ENCODE measurements at places on chromosomes 7 and 10.

GRCh38 chr7:116679500-116679899 is 7.5 kb downstream of the MET start:
- DNase-seq, result no peak

- no peak for DNase-seq
These were observed 91.0 kb upstream of the STRIP2 start for GRCh38 chr7:129343099-129343700.

DNA sequence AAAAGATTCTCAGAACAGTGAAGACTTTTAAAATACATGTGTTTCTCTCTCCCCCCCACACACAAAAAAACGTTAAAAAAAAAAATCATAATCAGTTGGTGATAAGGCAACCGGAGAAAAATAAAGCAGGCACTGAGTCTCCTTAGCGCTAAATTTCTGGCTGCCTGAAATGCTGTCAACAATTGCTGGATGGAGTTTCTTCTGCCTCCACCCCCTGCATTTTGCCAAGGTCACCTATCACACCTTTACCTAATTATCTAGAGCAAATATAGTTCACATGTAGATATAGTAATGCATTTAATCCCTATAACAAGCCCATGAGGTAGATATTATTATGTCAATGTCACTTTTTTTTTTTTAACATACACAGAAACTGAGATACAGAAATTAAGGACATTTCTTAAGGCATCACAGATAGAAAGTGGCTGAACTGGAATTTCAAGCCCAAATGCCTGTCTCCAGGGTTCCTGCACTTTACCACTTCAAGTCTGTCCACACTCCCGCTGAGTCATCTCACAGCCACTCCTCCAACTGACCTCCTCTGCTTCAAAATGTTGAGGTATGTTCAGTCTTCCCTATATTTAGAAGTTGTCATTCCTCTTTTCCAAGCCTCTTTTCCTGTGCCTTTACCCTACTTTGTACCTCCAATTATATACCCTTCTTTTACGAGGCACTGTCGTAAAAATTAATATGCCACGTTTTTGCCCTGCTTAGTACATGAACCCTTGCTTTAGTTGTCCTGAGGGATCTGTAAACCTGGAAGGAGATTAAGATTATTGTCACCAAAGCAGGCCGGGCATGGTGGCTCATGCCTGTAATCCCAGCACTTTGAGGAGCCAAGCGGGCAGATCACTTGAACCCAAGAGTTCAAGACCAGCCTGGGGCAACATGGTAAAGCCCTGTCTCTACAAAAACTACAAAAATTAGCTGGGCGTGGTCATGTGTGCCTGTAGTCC is 72.8 kb upstream of the MPP7 start:
- DNase-seq, result no peak

DNA sequence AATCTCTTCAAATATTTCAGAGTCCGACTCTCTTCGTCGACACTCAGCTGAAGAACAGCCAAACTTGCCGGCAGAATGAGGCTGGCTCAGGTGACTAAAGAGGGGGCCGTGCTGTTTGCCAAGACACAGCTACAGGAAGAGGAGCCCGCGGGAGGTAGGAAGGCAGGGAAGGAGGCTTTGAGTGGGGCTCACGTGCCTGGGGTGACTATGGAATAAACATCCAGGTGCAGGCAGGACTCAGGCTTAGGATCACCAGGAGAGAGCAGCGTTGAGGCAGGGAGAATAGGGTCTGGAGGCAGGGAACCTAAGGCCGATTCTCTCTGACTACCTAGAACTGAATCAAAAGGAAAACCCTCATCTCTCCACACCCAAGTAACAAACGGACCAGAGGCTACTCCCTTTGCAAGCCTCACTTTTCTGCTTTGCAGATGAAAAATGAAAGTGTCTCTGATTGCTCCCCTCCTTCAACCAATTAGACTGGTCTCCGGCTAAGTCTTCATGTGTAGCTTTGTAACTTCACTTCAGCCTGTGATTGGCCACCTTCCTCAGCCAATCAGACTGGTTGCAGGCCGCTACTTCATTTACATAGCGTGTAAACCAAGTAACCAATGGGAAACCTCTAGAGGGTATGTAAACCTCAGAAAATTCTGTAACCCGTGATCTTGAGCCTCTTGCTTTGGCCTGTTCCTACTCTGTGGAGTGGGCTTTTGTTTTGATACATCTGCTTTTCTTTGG is 19.7 kb upstream of the BNIP3 start:
- no peak for DNase-seq

GRCh38 chr7:72020311-72020710 is 391.8 kb downstream of the CALN1 start:
- no peak for DNase-seq

GRCh38 chr10:110901954-110902819 is 16.8 kb downstream of the BBIP1 start:
- no peak for DNase-seq

DNA sequence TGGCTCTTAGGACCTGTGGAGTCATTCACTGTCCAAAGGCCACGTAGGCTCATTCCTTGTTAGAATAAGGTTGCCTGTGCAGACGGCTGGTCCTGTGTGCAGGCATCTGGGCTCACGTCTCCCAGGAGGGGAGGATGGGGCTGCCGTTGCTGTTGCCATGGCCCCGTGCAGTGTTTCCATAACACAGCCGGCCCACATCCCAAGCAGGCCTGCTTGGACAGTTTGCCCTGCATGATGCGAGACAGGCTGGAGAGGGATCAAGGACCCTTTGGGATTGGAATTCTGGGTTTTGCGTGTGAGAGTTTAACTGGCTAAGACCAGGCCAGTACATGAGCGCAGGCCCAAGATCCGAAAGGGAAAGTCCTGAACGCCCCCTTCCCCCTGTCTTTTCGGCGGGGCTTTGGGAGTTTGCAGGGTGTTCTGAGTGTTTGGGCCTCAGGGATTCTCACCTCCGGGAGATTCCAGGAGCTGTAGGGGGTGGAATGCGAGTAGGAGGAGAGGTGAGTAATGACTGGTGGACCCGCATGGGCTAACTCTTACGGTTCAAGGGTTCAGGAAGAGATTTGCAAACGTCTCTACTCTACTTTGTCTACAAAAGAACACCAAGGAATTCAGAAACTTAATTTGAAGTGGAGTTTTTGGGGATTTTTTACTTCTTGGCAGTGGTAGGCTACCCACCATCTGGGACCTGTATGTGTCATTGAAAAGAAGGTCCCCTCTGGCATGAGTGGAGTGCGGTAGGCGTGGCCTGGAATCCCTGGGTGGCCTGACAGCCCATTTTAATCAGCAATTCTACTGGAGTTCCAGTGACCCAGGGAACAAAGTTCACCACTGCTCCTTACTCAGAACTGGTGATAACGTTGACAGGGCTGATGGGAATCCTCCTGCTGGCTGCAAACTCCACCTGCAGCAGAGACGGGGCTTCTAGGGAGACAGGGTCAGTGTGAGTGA is 125.4 kb downstream of the ITIH5 start:
- DNase-seq, result peak; percentile 77

- DNase-seq, result no peak
These were observed 52.6 kb downstream of the TRRAP start for GRCh38 chr7:98930921-98931320.

GRCh38 chr10:21907436-21907835 is 96.1 kb downstream of the DNAJC1 start:
- no peak for DNase-seq

DNA sequence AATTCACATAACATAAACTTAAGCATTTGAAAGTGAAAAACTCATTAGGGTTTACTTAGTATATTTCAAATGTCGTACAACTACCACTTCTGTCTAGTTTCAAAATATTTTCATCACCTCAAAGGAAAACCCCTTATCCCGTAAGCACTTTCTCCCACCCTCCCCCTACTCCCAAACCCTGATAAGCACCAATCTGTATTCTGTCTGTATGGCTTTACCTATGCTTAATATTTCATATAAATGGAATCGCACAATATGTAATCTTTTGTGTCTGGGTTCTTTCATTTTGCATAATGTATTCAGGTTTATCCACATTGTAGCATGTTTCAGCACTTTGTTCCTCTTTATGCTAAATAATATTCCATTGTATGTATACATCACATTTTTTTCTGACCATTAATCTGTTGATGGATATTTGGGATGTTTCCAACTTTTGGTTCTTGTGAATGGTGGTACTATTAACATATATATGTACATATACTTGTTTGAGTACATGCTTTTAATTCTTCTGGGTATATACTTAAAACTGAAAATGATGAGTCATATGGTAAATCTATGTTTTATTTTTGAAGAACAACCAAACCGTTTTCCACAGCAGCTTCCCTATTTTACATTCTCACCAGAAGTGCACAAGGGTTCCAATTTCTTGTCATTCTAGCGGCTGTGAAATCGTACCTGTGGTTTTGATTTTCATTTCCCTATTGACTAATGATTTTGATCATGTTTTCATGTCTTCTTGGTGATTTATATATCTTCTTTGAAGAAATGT is 6.2 kb upstream of the STARD3NL start:
- DNase-seq, result no peak

DNA sequence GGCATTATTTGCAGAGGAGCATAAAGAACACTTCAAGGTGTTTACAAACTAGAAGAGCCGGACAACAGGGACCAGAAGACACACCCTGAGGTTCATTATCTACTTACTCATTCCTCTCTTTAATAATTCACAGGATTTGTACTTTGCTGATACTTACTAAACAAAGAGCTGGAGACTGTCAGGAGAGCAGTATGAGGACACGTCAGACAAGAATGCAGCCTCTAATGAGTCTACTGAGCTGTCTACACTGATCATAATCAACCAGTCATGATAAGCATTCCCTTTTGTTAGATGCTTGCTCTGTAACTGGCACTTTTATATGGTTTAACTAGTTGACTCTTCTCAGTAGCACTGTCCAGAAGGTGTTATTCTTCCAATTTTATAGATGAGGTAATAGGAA is 243.3 kb upstream of the CDC14C start:
- DNase-seq, result no peak

GRCh38 chr7:47149971-47150370 is 431.9 kb downstream of the TNS3 start:
- DNase-seq, result no peak

- no peak for DNase-seq
These were observed 149.5 kb upstream of the LRGUK start for GRCh38 chr7:133977409-133978274.

DNA sequence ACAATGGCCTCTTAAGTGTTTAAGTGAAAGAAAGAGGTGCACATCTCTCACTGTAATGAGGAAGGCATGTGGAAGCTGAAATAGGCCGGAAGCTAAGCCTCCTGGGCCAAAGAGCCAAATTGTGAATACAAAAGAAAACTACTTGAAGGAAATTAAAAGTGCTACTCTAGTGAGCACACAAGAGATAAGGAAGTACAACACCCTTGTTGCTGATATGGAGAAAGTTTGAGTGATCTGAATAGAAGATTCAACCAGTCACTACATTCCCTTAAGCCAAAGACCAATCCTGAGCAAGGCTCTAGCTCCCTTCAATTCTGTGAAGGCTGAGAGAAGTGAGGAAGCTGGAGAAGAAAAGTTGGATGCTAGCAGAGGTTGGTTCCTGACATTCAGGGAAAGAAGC is 8.2 kb downstream of the DKK1 start:
- DNase-seq, result no peak

DNA sequence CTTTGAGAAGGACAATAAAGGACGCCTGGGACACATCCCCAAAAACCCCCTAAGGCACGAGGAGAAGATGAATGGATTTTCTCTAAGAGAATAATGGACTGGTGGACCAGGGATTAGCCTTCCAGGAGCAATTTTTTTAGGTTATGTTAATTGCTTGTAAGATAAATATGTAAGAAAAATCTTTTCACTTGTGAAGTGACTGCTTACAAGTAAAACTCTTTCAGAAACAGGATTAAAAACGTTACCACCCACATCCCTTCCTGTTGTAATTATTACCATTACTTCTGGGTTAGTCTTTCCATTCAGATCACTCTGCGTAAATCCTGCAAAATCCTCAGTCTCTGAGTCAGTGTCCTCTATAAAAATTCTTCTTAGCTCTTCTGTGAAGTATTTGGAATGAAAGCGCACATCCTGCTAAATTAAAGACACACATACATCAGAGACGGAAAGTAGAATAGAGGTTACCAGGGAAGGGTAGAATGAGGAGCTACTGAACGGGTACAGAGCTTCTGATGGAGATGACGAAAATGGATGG is 34.3 kb downstream of the CDCA7L start:
- no peak for DNase-seq

DNA sequence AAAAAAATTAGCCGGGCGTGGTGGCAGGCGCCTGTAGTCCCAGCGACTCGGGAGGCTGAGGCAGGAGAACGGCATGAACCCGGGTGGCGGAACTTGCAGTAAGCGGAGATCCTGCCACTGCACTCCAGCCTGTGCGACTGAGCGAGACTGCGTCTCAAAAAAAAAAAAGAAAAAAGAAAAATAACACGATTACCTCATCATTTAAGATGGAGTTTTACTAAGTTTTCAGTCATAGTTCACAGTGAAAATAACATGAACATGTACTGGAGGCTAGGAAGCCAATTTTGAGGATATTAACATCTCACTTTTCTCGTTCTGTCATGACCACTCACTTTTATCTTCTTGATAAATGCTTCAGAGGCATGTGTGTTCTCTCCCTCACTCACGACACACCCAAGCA is 3.1 kb upstream of the RUNDC3B start:
- DNase-seq, result no peak

GRCh38 chr10:112639298-112639697 is 192.3 kb downstream of the VTI1A start:
- DNase-seq, result no peak

GRCh38 chr10:11724938-11725776 is 17.0 kb upstream of the ECHDC3 start:
- DNase-seq, result peak; percentile 15

- no peak for DNase-seq
These were observed 323.1 kb downstream of the TFEC start for GRCh38 chr7:115707258-115708012.

DNA sequence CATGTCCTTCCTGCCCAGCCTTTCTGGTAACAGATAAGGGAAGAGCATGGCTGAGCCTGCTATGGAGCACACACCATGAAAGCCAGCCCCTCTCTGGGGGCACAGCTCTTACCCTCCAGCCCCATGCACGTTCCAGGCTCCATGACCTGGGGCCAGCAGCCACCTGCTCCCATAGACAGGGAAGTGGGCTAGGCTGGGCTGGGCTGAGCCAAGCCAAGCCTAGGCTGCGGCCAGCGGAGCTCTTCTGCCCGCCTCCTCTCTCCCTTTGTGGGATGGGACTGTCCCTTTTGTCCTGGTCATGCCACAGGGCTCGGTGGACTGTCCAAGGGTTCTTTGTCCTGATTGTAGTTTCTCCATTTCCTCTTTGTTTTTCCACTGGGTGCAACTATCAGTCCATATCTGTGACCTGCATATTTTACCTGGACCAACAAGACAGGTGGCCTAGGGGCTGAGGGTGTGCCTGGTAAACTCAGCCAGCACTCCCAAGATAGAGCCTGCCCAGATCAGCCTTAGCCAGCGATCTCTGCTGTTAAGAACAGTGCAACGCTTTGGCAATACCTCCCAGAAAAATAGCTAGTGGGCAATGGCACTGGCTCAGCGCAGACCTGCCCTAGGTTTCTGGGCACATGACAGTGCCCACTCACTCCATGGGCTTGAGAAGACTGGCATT is 97.2 kb upstream of the BTBD16 start:
- DNase-seq, result no peak
